ENCODE measurements at places on chromosomes 3 and 15. TPM values are rescaled to one million over a fixed set of nuclear protein-coding genes. Genes with fewer than 3 reads are reported as not detected.

ZNF660 gene
- total RNA-seq = not detected

CLDN18 gene
- not detected for total RNA-seq

SIDT1 gene
- total RNA-seq = 7.3 TPM

TTLL13 gene
- total RNA-seq = 0.77 TPM

TUSC7 gene
- total RNA-seq = not detected

SLC15A2 gene
- total RNA-seq = 15.2 TPM

ARPIN gene
- not detected for total RNA-seq

BDH1 gene
- 16.0 TPM for total RNA-seq

ECT2 gene
- 72.5 TPM for total RNA-seq

ADCY5 gene
- total RNA-seq = 0.63 TPM

ADGRG7 gene
- total RNA-seq = not detected

PLCB2 gene
- total RNA-seq = 9.2 TPM

APOD gene
- total RNA-seq = not detected

TUSC2 gene
- total RNA-seq = 20.2 TPM

ERICH6 gene
- not detected for total RNA-seq

SAMMSON gene
- total RNA-seq = not detected

CYP1A2 gene
- total RNA-seq = not detected

MESP1 gene
- not detected for total RNA-seq

ZNF502 gene
- total RNA-seq = not detected

PLAAT1 gene
- total RNA-seq = not detected

CAPN3 gene
- 1.5 TPM for total RNA-seq

DUOXA2 gene
- total RNA-seq = not detected

GALK2 gene
- total RNA-seq = 27.9 TPM

CLRN1 gene
- not detected for total RNA-seq

CP gene
- total RNA-seq = not detected

FGD5 gene
- total RNA-seq = not detected

C3orf80 gene
- total RNA-seq = not detected

ECE2 gene
- total RNA-seq = not detected

GABRA5 gene
- not detected for total RNA-seq

RPP25 gene
- 2.2 TPM for total RNA-seq

MYL3 gene
- total RNA-seq = not detected

LMAN1L gene
- total RNA-seq = 0.37 TPM

MEGF11 gene
- 6.8 TPM for total RNA-seq

CHL1 gene
- total RNA-seq = 1.0 TPM

MYEF2 gene
- 129 TPM for total RNA-seq

BOC gene
- not detected for total RNA-seq

ACTC1 gene
- not detected for total RNA-seq

PTPN9 gene
- total RNA-seq = 39.2 TPM

RAB5A gene
- total RNA-seq = 39.2 TPM

ZIC1 gene
- not detected for total RNA-seq

ASB14 gene
- not detected for total RNA-seq

RBP2 gene
- not detected for total RNA-seq

SLC6A11 gene
- total RNA-seq = not detected

Data from OCI-LY7 (cell line).